ENCODE measurements at places on chromosomes 3 and 15.

- no peak for DNase-seq
Measured at GRCh38 chr3:144868506-144868905, 896.9 kb downstream of the DIPK2A start.

DNA sequence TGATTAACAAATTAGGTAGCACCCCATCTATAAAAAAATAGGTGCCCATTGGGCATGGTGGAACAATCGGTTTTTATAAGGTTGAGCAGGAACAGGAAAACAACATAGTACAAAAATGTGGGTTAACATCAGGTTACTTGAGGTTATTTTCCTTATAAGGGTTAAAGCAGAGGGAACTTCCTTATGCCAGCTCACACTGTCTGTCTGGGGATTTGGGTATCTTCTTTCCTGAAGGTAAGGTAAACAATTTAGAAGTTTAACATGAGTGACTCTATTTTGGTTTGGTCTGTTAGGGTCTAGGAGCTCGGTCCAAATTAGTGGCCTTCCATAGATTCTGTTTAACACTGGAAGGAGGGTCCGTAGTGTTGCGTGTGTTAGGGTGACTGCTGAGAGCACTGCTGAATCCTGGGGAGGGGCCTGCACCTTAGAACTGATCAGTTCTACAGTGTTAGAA, 14.7 kb downstream of the CHD2 start:
- no peak for DNase-seq

- no peak for DNase-seq
Measured at GRCh38 chr3:32474201-32474600, 28.5 kb downstream of the CMTM6 start.

DNA sequence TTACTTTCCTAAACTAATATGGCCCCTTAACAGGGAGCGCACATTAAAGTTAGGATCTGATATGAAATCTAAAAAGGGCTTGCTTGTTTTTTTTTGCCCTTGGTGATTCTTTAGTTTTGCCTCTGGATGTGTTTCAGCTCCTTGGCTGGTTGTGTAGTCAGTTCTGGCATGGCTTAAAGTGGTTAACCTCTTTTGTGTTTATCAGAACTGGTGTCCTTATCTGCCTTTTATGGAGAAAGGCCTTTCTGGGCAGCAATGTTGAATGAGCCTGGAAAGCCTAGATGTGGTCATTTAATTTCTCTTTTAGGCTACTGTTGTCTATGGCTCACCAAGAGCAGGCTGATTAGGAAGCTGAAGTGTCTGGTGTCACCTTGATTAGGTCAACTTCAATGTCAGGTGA, 254.5 kb upstream of the ROPN1 start:
- no peak for DNase-seq

DNA sequence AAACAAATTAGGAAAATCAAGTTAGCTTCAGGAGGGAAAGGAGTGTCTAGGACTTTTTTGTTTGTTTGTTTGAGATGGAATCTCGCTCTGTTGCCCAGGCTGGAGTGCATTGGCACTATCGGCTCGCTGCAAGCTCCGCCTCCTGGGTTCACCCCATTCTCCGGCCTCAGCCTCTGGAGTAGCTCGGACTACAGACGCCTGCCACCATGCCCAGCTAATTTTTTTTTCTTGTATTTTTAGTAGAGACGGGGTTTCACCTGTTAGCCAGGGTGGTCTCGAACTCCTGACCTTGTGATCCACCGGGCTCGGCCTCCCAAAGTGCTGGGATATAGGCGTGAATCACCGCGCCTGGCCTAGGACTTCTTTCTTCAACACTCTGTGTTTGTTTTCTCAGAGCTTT, 171.1 kb downstream of the NLGN1 start:
- no peak for DNase-seq

DNA sequence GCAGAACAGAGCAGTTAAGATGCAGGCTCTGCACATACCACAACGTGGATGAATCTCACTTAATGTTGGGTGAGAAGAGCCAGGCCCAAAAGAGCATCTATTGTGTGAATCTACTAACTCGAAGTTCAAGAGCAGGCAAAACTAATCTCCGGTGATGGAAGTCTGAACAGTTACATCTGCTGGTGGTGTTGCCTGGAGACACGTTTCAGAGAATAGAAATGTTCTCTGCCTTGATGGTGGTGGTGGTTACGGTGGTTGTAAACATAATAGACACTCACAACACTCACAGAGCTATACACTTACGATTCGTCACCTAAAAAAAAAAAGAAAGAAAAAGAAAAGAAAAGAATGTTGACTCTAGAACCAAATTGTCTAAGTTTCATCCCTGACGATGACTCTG, 86.8 kb downstream of the LIPC start:
- no peak for DNase-seq

- DNase-seq, result no peak
Measured at GRCh38 chr3:13844286-13844685, 35.6 kb downstream of the WNT7A start.

DNA sequence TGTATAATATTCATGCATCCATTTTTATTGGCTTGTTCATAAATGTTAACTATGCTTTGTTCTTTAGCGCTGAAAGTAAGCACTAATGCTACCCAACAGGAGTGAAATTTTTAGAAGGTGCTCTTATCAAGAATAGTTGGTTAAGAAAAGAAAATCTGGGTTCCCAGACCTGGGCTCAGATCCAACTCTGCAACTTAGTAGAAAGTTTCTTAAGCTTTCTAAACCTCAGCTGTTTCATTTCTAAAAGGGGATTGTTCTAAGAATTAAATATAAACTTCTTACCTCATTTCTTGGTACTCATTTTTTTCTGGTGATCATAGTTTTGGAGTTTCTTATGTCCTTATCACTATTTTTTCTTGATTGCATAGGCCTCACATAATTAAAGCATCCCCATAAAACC, 12.1 kb downstream of the ARPP21 start:
- DNase-seq, result no peak

- DNase-seq, result no peak
Measured at GRCh38 chr15:94105760-94106159, 125.6 kb upstream of the MCTP2 start.

DNA sequence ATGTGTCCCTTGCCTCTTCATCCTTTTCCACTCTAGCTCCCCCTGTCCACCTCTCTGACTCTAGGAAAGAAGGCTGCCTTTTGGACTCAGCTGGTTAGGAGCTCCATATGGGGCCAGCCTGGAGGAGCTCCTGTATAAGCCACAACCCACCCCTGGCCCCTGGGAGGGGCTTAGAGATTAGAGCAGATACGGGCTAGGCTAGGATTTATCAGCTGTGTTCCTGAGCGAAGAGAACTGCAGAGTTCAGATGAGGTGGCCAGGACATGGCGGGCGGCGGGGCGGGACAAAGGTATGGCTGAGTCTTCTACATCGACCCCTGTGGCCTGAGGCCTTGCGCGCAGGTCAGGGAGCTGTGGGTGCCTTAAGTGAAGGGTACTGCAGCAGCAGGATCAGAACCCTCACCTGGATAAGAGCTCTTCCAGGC, 7.9 kb downstream of the NBEAL2 start:
- peak; percentile 25 for DNase-seq

DNA sequence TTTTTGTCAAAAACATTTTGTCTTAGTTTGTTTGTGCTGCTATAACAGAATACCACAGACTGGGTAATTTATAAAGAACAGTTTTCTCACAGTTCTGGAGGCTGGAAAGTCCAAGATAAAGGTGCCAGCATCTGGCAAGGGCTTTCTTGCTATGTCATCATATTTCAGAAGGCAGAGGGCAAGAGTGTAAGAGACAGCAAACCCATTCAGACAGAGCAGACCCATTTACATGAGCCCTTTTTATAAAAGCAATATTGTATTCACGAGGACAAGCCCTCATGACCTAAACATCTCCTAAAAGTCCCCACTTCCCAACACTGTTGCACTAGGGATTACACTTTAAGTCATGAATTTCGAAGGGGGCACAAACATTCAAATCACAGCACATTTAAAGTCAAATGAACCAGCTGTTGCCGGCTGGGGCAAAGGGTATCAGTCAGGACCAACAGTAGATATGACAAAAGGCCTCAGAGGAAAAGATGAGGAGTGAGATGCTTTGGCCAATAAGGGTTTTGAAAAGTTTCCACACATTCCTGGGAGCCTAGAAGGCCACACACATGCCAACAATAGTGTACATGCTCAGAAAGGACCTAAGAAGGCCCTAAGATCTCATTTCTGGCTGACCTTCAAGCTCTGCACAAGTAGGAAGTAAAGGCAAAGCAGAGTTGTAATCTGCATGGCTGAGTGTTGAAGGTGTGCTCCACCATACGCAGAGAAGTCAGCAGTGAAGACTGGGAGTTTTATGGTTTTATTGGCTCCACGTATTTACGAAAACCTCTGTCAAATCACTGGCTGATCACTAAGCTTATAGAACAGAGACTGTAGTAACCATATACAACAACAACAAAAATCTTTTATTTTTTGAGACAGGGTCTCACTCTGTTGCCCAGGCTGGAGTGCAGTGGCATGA, 37.9 kb downstream of the UQCC5 start:
- DNase-seq, result no peak

DNA sequence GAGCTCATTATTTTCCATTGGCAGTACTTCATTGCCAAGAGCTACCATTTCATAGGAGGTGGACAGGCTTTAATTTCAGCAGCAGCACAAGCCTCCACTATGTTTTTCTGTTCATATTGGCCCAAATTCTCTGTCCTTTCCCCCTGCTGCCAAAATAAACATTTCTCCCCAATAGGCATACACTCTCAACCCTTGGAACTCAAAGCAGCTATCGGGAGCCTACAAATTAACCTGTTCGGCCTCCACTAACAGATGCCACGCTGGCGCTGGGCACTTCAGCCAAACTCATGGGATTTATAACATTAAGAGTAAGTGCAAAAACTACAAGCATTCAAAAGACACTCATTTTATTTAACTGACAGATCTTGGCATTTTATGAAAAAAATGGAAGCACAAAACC, 95.7 kb downstream of the NSUN3 start:
- no peak for DNase-seq

DNA sequence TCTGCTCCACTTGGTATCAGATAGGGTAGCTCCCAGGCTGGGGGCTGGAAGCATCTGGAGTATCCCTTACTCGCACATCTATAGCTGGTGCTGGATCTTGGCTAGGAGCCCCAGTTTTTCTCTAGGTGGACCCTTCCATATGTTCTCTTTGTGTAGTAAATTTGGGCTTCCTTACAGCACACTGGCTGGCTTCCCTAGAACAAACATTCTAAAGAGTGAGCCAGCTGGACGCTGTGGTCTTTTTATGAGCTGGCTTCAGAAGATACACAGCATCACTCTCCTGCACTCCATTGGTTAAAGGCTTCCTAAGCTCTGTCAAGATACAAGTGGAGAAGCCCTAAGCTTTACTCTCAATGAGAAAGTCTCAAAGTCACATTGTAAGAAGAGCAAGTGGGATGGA, 322.1 kb downstream of the WDR72 start:
- no peak for DNase-seq

- DNase-seq, result no peak
Measured at GRCh38 chr15:64247906-64248541, 85.2 kb upstream of the PPIB start.

DNA sequence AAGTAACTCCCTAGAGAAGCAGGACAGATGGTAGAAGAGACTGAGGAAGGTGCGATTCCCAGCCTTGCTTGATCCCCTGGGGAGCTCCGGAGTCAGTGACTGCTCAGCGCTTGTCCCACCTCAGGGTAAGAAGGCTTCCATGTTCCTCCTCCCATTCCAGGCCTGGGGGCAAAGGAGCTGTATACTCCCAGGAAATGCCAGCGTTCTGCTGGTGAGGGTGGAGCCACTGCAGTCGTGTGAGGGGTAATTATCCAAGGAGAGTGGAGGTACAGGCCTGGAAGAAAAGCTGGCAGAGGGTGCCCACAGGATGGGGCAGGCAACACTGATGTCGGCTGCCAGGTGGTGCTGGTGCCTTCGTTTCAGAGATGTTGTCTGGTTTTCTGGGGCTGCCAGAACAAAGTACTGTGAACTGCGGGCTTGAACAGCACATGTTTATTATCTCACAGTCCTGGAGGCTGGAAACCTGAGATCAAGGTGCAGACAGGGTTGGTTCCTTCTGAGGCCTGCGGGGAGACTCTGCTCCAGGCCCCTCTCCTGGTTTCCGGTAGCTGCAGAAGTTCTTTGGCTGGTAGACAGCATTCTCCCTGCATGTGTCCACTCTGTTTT, 12.1 kb upstream of the APBA2 start:
- DNase-seq, result no peak

- no peak for DNase-seq
Measured at GRCh38 chr3:136353461-136353860, 103.3 kb downstream of the PCCB start.

- no peak for DNase-seq
Measured at GRCh38 chr15:41487802-41488201, 5.9 kb upstream of the ITPKA start.

GRCh38 chr3:148381051-148381450, 316.7 kb upstream of the AGTR1 start:
- DNase-seq, result no peak

GRCh38 chr3:188407158-188407880, 253.4 kb downstream of the LPP start:
- DNase-seq, result no peak

DNA sequence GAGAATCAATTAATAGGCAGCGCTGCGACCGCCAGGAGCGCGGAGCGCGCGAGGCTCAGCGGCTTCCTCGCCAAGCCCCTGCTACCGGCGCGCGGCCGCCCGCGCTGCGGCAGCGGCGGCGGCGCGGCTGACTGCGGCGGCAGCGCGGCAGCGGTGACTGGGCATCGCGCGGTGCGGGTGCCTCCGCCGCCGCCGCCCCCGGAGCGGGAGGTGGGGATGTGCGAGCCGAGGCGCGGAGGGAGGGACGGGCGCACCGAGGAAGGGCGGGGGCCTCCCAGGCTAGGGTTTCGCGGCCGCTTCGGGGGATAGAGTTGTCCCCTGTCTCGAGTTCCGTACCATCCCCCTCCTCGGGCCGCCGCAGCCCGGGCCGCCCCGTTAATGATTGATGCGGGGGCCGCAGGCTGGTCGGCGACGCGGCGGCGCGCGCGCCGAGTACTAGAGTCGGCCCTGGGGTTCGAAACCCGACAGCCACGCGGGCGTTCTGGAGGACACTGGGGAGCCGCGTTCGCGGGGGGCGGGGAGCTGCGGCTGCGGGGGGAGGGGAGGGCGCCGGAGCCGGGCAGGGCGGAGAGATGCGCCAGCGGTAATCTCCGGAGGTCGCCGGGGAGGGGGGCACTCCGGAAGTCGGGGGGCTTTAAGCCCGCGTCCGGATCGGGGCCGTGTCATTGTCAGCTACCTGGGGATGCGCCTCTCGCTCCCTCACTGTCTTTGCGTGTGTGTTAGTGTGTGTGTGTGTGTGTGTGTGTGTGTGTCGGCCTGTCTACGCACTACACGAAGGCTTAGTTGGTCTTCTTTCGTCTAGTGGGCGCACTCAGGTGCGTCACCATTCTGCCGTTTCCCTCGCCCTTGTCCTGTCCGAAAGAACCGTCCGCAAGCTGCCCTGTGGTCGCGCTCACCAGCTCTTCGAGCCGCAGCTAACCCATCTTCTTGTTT, at the start of gene PAQR9:
Gene PAQR9 (minus strand): TSS at position 159 of the 933 bp plus-strand sequence. CDS start 338 bp downstream, outside the sequence.
- peak; percentile 50 for DNase-seq

DNA sequence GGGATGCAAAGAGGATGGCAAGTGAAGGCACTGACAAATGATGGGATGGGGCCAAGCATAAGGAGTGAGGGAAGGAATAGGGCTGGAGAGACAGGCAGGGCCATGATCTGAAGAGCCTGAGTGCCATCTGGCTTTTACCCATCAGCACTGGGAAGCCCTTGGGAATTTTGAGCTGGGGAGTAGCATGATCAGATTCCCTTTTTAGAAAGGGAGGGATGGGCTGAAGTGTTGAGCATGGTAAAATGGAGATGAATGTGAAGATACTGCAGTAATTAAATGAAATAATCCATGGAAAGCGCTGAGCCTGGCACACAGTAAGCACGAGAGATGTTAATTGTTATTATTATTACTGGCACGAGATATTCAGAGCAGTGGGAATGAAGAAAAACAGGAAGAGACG, 9.9 kb downstream of the RBP1 start:
- DNase-seq, result no peak
